ENCODE measurements at places on chromosomes 4 and X.

GRCh38 chrX:77434962-77435361 is 12.2 kb upstream of the FGF16 start:
- DNase-seq: no peak
- H3K4me3 ChIP-seq: no peak overlapping the region

DNA sequence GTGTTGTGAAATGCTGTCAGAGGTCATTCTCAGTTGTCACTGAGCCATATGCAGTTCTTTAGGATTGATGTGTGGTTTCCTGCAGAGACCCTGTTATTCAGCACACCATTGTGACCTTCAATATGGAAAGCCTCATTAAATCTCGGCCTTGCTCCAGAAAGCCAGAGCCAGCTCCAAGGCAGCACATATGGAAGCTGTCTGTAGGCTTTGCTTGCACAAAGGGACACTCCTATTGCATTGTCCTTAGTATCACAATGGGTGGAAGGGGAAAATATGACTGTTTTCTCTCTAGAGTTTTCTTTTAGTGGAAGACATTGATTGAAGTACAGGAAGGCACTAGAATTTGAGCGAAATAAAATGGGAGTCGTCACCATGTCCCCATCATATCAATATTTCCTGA is 179.0 kb downstream of the CEP135 start:
- H3K4me1 ChIP-seq: peaks cover 19% of the 10 kb centered on the region

GRCh38 chr4:110108422-110108821 is 90.0 kb downstream of the ELOVL6 start:
- no peak overlapping the region for H3K27ac ChIP-seq
- H3K4me3 ChIP-seq: no peak overlapping the region
- peaks cover 23% of the 10 kb centered on the region for H3K36me3 ChIP-seq
- no peak for DNase-seq

DNA sequence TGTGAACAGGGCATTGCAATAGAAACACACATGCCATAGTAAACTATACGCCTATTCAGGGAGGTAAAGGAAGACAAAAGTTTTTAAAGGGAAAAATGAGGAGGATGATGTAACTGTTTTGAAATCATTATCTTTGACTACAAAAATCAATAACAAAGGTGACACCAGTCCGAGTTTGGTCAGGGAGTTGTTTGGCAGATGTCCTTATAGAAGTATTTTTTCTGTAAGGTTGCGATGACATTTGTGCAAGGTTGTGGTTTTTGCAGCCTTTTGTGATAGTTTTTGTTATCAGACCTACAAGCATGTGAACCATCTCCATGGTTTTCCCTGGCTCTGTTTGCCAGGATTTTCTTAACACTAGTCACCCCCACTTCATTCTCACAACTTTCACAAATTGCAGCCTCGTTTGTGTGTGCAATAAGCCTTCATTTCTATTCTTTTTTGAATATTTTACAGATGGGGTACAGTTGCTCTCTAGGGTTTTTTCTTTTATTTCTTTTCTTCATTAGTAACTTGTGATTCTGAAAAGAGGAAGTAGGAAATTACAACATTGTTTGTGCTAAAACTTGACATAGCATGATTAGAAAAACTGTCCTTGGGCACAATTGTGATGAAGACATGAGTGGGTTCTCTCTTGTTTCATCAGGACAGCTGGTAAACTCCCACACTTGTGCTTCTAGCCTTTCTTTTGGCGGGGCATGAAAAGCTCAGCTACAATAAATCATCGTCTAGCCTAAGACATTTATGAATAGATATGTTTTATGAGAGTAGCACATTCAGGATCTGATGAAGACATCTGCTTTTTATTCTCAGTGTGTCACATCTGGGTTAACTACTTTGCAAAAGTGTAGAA is 60.2 kb upstream of the PNPLA4 start:
- H3K4me1 ChIP-seq: no peaks in the 10 kb centered on the region
- DNase-seq: no peak
- no peaks in the 10 kb centered on the region for H3K27me3 ChIP-seq

DNA sequence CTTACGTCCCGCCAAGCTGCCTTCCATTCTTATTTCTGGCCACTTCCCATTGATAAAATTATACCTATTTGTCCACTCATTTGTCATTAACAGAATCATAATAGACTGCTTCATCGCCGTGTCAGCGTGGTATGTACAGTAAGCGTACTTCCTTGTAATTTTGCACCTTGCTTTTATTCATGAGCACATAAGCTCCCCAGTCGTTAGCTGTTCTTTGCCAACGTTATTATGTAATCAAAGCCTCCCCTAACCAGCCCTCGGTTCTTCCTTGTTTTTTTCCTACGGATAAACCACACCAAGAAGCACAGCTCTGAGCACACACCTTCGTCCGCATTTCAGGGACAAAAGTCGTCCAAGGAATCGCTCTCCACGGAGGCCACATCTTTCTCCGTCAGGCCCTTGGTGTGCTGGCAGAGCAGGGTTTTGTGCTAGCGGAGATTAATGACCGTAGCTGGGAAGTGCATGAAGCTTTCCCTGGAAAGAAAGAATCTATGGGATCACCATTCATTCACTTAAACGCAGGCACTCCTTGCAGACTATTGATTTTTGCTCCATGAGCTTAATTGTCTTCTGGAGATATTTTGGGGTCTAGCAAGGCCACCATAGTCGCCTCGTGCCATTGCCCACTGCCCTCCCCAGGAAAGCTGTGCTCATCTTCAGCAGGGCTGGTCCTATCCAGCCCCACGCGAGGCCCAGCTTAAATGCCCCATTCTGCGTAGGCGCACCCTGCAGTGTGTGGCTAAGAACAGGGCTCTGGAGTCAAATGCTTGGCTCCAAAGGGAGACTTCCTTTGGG is 200.9 kb upstream of the PSAPL1 start:
- no peak overlapping the region for H3K4me3 ChIP-seq
- peaks cover 29% of the 10 kb centered on the region for H3K27me3 ChIP-seq
- DNase-seq: no peak
- H3K27ac ChIP-seq: no peak overlapping the region
- H3K4me1 ChIP-seq: peaks cover 21% of the 10 kb centered on the region
- no peaks in the 10 kb centered on the region for H3K36me3 ChIP-seq

- H3K36me3 ChIP-seq: no peaks in the 10 kb centered on the region
- no peak for DNase-seq
- H3K4me1 ChIP-seq: peaks cover 12% of the 10 kb centered on the region
- no peak overlapping the region for H3K27ac ChIP-seq
- no peak overlapping the region for H3K4me3 ChIP-seq
Observed at GRCh38 chr4:100933628-100934027, 413.7 kb downstream of the PPP3CA start.

GRCh38 chr4:7070729-7071511 is 3.1 kb upstream of the GRPEL1 start:
- H3K4me3 ChIP-seq: no peak overlapping the region
- peaks cover 43% of the 10 kb centered on the region for H3K27me3 ChIP-seq
- H3K27ac ChIP-seq: no peak overlapping the region
- peak; percentile 95 for DNase-seq
- peaks cover 25% of the 10 kb centered on the region for H3K4me1 ChIP-seq

GRCh38 chr4:184647266-184648053 is 1.8 kb downstream of the CASP3 start:
- peak overlapping the region; percentile 78 for H3K27ac ChIP-seq
- H3K4me3 ChIP-seq: peak overlapping the region; percentile 88
- no peaks in the 10 kb centered on the region for H3K36me3 ChIP-seq
- H3K4me1 ChIP-seq: peaks cover 70% of the 10 kb centered on the region
- no peaks in the 10 kb centered on the region for H3K27me3 ChIP-seq

- H3K27ac ChIP-seq: peak overlapping the region; percentile 40
- no peaks in the 10 kb centered on the region for H3K27me3 ChIP-seq
- peaks cover 3% of the 10 kb centered on the region for H3K36me3 ChIP-seq
- no peak for DNase-seq
- no peak overlapping the region for H3K4me3 ChIP-seq
Observed at GRCh38 chr4:176102414-176103063, 36.9 kb downstream of the WDR17 start.

GRCh38 chr4:87390551-87390890 is 467 bp downstream of the HSD17B11 start:
- peak overlapping the region; percentile 82 for H3K4me3 ChIP-seq
- peaks cover 15% of the 10 kb centered on the region for H3K4me1 ChIP-seq
- DNase-seq: no peak
- peak overlapping the region; percentile 96 for H3K27ac ChIP-seq
- no peaks in the 10 kb centered on the region for H3K27me3 ChIP-seq
